IgD-negative memory B cell (primary cell): ENCODE measurements at places on chromosomes 13 and 19. TPM values are rescaled to one million over a fixed set of nuclear protein-coding genes. Genes with fewer than 3 reads are reported as not detected.

EXOC3L2 gene
- polyA plus RNA-seq = not detected

PLPPR2 gene
- polyA plus RNA-seq = 1.9 TPM

EFNB2 gene
- 0.10 TPM for polyA plus RNA-seq

PSG6 gene
- polyA plus RNA-seq = not detected

PDCD2L gene
- 18.6 TPM for polyA plus RNA-seq

KMT2B gene
- polyA plus RNA-seq = 2.7 TPM

MCF2L gene
- polyA plus RNA-seq = 1.7 TPM

PHLDB3 gene
- 6.8 TPM for polyA plus RNA-seq

ZNF302 gene
- 13.1 TPM for polyA plus RNA-seq

F2RL3 gene
- polyA plus RNA-seq = 0.36 TPM

TMEM221 gene
- not detected for polyA plus RNA-seq

KLK3 gene
- not detected for polyA plus RNA-seq

ZNF729 gene
- not detected for polyA plus RNA-seq

TINCR gene
- polyA plus RNA-seq = not detected

ZNF845 gene
- polyA plus RNA-seq = 11.6 TPM

SERP2 gene
- not detected for polyA plus RNA-seq

MEX3D gene
- 0.13 TPM for polyA plus RNA-seq

KANK2 gene
- not detected for polyA plus RNA-seq

UBL5 gene
- polyA plus RNA-seq = 592 TPM

MCEMP1 gene
- polyA plus RNA-seq = 0.73 TPM

GIPC3 gene
- not detected for polyA plus RNA-seq

MTIF3 gene
- polyA plus RNA-seq = 110 TPM
